NCI-H460 (cell line): ENCODE measurements at places on chromosomes 5 and 9.

GRCh38 chr5:1401536-1402138 lies 43.6 kb downstream of the SLC6A3 start:
- no peak for DNase-seq

- no peak for DNase-seq
Measured at GRCh38 chr9:86909388-86909787, 37.9 kb downstream of the GAS1 start.

- DNase-seq, result no peak
Measured at GRCh38 chr9:89432986-89433530, 64.9 kb downstream of the SEMA4D start.

GRCh38 chr5:19401032-19401431 lies 587.0 kb downstream of the CDH18 start:
- no peak for DNase-seq

- DNase-seq, result no peak
Measured at GRCh38 chr5:173697931-173698579, 81.6 kb upstream of the BOD1 start.

DNA sequence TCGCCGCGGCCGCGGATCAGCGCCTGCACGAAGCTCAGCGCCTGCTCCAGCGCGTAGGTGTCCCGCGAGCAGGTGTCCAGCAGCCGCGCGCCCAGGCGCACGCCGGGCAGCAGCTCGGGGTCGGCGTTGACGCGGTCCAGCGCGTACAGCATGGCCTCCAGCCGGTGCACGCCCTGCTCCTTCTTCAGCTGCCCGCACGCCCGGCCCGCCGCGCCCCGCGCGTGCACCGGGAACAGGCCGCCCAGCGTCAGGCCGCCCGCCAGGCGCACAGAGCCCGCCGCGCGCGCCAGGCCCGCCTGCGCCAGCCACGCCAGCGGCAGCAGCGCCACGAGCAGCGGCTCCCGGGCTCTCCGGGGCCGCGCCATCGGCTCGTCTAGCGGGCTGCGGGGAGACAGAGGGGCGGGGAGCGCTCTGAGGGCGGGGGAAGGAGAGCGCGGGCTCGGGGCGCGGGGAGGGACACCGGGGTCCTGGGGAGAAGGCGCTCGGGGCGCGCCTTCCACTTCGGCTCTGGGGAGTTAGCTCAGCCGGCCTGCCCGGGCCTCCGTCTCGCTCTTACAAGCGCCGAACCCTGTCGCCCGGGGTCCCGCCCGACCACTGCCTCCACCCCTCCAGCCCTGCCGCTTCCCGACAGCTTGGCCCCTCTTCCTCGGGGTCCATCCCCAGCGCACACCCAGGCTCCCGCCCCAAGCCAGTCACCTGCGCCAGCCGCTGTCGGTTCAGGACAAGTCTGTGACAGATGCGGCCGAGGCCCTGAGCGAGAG lies at the start of gene GRM6:
Gene GRM6, minus strand, starts transcription at position 741 of the 761 bp plus-strand sequence. Its CDS starts 376 bp downstream, at position 365.
- DNase-seq, result no peak

DNA sequence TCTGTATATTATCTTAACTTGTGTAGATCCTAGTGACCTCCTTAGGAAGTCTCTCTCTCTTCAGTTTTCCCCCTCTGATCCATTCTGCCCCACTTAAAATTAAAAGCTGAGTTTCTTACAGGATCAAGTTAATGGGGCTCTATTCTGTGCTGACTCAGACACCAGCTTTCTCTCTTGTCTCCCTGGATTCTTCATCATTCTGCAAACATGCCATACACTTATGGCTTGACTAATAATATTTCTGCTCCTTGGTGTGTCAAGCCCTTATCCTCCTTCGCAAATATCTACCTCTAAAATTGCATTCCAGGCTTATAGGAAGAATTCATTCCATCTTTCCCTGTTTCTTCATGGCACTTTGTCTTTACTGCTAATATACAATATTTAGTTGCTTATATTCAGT lies 18.1 kb downstream of the LRRC70 start:
- no peak for DNase-seq

DNA sequence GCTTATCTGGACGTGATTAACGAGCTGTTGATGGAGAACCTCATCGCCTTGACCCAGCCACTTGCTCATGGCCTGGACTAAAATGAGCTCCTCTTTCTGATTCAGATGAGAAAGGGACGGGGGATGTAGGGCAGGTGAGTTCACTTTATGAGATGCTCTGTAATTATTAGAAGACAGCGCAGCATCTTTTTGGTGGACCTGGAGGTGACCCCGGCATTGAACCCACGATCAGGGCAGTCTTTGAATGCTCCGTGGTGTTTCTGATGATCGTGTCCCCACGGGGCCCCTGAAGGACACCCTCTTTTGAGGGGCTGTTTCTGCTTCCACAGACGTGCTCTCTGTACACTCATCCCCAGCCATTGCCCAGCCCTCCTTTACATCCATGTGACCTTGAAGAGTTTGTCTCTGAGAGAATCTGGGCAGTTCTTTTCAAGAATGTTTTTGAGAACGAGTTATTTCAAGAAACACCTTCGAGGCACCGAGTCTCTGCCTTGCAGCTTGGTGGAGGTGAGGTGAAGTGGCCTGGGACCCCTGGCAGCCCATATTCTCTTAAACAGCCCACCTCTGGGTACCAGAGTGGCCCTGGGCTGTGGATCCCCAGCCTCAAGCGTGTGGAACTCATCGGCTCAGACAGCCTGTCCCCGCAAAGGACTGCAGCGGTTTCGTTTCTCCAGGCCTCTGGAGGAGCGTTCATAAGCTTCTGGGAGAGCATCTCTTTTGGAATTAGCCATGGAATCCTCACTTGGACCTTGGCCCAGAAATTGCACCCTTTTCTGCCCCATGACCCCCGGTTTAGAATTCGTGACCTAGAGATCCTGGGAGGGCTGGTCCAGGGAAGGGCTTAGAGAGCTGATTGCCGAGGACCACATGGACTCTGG lies 50.3 kb downstream of the COL5A1 start:
- no peak for DNase-seq

DNA sequence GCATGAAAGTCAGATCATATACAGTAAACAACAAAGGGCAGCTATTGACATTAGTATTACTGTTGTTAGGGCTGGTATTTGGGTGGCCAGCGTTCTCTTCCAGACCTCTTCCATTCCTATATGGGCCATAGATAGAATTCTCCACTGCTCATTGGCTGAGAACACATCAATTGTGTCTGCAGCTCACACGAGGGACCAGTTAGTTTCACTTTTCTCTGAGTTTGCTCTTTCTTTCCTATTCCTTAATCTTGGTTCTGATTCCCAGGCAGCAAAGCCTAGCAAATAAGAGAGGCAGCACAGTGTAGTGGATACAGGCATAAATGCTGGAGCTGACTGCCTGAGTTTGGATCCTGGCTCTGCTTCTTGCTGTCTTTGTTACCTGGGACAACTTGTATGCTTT lies 476.4 kb downstream of the SPOCK1 start:
- DNase-seq, result no peak

DNA sequence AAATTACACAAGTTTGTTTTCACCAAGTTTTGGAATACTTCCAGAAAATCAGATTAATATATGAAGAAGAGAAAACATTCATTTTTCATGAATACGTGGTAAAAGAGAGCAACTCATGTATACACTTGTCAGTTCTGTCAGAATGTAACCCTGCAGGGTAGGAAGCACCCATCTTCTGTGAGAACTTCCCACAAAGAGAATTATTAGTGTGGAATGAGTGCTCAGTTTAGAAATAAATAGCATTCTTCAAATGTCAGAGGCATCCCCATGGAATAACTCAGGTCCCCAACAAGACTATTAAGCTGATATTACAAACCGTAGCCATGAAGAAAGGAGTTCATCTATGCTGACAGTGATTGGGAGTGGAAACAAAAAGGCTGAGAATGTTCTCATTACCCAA lies 45.2 kb downstream of the EPB41L4A start:
- DNase-seq, result no peak

DNA sequence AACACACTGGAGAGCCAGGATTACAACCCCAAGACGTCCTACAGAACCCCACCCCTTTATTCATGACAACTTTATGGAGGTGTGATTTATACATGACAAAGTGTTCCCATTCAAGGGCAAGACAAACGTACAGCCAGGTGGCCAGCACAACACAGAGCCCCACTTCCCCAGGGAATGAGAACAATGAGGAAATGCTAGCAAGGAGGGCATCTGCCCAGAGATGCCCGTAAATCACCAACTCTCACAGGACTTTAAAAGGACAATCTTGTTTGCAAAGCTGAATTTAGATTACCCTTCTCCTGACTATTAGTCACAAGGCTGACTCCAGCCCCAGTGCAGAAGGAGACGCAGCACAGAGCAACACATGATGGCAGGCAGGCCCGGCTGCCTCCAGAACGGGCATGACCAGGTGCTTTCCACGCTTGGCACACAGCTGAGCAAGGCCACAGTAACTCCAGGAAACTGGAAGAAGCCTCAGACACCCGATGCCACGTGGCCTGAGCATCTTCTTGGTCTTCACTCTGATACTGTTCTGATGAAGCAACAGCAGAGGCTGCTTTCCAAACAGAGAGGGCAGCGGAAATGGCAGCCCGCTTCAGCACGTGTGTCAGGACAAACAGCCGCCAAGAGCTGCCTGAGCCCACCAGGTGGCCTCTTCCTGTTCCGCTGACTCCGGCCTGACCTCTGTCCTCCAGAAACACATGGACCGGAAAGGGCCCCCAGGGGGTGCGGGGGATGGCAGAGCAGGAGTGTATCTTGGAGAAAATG lies 51.4 kb downstream of the ROR2 start:
- no peak for DNase-seq

DNA sequence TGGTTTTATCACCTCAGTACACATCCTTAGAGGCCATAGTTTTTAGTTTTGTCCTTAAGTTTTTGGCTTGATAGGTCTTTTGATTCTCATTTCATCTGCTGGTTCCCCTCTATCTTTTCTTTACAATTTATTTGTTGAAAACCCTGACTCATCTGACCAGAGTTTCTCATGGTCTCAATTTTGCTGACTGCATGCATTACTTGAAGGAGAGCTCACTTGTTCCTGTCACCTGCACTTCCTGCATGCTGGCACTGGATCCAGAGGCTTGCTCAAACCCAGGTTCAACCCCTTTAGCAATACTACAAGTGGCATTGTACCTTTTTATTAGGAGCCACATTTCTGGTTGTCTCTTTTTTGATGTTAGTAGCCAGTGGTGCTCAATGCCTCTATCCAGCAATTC lies 26.7 kb downstream of the FBXO10 start:
- no peak for DNase-seq

- DNase-seq, result no peak
Measured at GRCh38 chr5:153802050-153802821, 236.5 kb downstream of the FAM114A2 start.

DNA sequence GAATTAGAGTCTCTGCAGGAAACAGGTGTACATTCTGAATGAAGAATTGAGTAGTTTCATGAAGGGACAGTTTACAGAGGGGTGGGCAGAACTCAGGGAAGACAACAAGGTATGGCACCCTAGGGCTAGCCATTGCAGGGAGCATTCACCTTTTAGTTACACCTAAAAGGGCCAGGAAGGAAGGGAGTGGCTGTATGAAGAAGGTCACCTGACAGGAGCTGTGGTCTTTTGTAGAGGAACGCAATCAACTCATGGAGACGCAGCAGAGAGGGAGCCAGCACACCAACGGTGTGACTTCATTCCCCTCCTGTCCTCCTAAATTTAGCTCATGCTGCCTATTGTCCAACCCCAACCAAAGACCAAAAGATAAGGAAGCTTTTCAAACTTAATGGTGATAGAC lies 12.7 kb upstream of the ZCCHC7 start:
- no peak for DNase-seq

- DNase-seq, result no peak
Measured at GRCh38 chr9:137506702-137507171, 43.5 kb downstream of the PNPLA7 start.

DNA sequence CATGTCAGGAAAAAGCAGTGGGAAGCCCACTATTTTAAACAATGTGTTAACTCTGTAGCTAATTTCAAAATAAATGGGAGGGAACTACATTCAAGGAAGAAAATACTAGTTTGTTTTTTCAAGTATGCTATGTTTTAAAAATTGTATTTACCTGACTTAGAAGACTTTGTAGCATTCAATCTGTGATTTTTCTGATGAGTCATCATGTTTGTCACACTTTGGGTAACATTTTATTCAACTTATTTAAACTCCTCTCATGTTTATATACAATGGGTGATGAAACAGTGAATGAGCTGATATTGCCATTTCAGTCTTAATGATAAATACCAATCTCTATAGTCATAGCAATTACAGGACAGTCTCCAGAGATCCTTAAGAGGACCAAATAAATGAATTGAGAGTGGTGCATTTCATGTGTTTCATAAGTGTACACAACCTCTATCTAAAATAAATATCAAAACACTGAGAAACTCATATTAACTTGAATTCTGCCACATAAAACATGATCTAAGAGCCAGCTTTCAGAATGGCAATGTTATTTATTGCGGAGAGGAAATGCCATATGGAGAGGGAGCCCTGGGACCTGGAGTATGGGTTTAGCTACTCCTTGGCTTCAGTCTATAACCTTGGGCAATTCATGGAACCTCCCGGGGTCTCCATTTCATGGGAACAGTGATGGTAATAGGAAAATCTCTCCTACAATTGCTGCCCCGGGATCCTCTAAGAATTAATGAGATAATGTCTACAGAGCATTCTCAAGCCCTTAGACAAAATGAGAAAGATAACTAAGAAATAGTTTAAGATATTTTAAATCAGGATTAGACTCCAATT lies 913.9 kb downstream of the TLE4 start:
- no peak for DNase-seq

DNA sequence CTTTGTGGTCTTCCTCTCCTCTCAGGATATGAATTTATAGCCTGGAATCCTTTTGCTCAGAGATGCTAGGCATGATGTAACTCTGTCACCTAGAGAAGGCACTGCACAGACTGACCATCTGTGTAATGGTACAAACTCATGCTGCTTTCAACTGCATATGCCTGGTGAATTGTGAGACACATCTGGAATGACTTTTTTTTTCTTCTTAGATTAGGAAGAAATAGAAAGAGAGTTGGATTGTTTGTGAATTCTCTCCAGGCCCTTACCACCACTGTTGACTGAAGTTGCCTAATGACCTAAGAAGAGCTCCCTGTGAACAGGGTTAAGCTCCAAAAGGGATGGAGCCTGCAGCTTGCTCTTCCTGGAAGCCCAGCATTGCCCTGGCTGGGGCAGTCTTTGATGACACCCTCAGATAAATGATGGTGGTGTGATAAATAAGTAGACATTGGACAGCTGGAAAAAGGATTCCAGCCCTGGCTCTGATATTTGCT lies 47.8 kb upstream of the TRIM32 start:
- DNase-seq, result no peak

DNA sequence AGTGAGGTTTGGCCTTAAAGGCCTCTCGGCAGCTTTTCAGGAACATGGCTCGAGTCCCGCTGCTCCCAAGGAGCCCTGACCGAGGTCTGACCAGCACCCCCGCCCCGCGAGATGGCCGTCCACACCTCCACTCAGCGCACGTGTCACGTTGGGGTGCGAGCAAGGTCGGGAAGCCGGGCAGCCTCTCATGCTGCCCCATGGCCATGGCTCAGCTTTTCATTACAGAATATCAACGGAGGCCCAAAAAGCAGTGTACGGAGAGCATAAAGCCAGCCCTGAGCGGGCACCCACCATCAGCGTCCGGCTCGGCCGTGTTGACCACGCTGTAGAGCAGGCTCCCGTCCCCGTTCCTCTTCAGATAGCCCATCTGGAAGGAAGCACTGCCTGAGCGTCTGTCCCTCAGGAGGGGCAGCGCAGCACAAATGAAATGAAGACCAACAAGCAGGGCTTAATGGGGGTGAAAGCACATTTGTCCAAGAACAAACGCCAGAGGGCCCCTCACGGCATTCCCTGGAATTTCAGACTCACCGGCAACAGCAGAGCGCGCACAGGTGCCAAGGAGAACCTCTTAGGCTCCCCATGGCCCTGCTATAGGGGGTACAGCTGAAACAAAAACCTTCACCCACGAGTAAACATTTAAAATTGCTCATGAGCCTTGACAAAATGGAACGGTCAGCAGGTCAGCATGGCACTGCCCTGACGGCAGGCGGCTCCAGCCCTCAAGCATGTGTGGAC lies 11.6 kb downstream of the BRD9 start:
- no peak for DNase-seq
